Right atrium auricular region (tissue), 2 donors: ENCODE measurements at places on chromosomes 5 and 9. TPM values are rescaled to one million over a fixed set of nuclear protein-coding genes. Genes with fewer than 3 reads are reported as not detected.

DNA sequence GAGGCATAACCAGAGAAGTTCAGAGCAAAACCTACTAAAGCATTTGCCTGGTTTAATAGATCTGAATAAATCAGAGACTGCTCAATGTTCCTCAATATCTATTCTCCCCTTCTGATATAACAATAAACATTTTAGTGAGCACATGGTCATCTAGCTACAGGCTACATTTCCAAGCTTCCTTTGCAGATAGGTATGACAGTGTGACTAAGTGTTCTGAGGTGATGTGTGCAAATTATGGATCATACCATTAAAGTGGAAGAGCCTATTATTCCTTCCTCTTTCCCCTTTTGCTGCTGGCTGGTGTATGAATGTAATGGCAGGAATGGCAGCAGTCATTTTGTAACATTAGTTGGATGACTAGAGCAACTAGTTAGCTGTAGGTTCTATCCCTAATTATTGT, 285.8 kb upstream of the RASA1 start:
- DNase-seq, result no peak

GRCh38 chr9:106869458-106869857, 6.5 kb downstream of the ZNF462 start:
- DNase-seq, result no peak

GRCh38 chr9:94182532-94182931, 76.6 kb upstream of the ZNF169 start:
- no peak for DNase-seq

DNA sequence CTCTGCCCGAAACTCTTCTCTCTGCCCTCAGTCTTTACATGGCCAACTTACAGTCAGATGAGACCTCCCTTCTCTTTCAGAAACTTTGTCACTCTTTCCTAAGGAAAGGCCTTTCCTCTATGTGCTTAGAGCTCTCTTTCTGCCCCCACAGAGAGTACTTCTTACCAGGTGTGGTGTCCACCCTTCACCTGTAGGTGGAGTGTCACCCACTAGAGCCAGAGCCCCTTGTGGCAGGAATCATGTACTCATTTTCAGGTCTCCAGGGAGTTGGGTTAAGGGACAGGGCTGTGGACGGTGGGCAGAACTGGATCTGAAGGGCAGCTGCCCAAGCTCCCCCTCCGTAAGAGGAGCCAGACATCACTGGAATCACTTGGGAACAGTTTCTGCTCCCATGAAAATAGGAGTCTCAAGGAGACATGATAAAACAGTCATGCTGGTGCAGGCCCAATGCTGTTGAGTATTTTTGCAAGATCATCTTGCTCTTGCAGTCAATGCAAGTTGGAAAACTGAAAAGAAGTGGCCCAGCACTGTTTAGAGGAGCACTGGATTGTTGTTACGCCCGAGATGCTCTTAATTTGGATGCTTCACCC, 436.7 kb downstream of the ZSWIM6 start:
- DNase-seq, result no peak

GRCh38 chr9:14317667-14318320, 3.9 kb upstream of the NFIB start:
- no peak for DNase-seq

DNA sequence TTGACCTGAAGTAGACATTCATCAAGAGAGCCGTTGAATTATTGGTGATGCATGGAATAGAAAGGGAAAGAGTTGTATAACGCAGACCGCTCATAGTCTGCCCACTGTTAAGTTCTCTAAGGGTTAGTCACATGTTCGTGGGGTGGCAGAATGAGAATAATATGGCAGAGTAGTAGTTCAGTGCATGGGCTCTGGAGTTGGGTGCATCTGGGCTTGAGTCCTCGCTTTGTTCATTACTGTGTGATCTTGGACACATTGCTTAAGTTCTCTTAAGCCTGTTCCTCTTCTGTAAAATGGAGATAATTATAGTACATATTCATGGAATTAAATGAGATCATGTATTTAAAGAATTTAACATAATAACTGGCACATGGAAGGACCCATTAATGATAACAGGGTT, 23.6 kb downstream of the TNPO1 start:
- no peak for DNase-seq

DNA sequence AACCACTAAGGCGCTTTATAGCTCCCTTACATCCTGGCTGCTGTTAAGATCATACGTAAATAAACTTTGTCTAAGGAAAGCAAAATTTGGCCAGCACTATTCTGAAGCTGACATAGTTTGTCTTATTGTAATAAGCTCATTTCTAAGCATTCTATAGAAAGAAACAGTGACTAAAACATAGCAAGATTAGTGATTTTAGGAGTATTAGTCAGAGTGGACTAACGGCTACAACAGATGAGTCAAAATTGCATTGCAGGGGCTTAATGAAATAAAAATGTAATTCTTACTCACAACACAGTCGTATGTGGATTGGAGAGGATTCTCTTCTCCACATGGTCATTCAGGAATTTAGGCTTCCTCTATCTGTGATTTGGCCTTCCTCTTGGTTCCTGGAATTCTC, 347.6 kb downstream of the GADD45G start:
- DNase-seq, result no peak

- DNase-seq, result no peak
Measured at GRCh38 chr9:106864373-106865143, 1.6 kb downstream of the ZNF462 start.

DNA sequence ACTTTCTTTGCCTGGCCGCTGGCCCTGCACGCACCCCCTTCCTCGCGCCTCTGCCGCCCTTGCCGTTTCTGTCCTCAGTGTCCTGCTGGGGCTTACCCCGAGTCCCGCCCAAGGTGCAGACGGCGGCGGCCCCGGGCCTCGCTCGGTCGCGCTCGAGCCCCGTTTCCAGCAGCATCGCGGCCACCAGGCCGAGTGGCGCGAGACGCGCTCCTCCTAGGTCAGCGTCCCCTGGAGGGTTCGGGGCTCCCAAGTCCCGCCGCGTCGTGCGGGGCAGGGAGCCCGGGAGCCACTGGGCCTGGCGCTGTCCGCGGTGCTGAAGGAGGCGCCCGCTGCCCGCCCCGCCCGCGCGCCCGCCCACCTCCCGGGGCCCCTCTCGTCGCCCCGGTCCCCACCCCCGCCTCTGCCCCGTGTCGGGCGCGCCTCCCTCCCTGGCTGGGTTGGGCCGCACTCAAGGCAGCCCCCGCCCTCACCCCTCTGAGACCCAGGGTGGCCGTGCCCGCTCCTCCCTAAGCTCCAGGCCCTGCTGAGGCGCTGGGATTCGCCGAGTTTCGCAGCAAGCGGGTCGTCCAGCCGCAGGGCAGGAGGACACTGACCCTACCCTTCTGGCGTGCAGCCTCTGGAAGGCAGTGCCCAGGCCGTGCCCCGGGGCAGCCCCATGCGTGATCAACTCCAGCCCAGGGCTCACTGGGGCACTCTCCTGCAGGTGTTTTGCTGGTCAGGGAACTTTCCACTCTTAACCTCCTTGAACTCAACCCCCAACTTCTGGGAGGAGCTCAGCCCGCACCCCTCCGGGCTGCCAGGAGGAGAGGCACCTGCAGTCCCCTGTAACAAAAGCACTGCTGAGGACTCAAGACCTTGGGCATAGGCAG, at the start of gene LHX3:
Gene LHX3, minus strand, starts transcription at position 291 of the 869 bp plus-strand sequence. Its CDS starts 116 bp downstream, at position 175.
- DNase-seq, result no peak

GRCh38 chr9:105385381-105385985, 62.4 kb upstream of the FSD1L start:
- DNase-seq, result no peak

DNA sequence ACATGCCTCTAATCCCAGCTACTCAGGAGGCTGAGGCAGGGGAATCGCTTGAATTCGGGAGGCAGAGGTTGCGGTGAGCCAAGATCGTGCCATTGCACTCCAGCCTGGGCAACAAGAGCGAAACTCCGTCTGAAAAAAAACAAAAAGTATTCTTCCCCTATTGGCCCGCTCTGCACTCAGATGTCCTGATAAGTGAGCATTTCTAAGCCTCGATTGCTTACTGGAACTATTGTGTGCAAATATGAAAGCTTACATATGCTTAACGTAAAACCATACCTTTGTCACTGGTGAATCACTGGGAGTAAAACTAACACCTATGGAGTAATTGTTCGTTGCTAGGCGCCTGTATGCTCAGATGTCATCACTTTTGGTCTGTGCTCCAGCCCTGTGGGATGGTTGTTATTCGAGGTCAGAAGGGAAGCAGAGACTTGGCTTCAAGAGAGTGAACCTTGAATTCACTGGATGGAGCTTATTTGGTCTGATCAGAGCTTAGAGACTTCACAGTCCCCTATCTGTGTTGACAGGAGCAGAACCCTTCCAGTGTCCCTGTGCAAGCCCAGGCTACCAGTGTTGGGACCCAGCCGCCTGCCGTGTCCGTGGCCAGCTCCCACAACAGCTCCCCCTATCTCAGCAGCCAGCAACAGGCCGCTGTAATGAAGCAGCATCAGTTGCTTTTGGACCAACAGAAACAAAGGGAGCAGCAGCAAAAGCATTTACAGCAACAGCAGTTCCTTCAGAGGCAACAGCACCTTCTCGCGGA, 25.3 kb upstream of the LTC4S start:
- no peak for DNase-seq

GRCh38 chr9:137023157-137023556, 4.9 kb downstream of the ABCA2 start:
- DNase-seq, result no peak

DNA sequence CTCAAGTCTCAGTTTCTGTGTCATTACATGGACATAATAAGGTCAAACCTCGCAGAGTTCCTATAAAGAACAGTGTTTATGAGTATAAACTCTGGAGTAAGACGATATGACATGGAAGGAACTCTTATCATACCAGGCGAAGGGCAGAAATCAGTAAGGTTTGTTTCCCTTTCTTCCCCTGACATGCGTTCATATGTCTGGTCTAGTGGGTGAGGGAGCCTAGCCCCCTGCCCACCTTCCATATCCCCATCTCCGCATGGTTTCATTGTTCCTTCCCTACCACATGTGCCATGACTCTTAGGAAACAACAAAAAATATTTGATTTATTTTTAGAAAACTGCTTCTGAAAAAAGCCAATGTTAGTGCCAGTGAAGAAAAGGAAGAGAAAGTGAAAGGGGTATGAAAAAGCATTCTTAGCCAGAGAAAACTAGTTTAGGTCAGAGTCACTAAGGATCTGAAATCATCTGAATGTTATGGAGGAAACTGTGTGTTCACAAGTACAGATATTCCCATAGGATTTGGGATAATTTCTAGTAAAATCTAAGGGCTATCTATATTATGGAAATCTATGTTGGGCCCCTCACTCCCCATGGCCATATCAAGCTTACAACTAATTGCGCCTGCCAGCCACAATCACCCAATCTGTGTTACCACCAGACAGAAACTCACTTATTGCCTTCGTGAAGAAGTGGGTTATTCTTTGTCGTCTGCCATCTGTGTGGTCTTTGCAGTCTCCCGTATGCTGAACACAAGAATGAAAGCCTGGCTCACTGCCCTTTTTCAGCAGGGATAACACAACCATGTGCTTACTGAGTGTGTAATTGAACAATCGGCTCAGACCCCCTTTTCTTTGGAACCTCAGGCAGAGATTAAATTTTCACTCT, 19.9 kb upstream of the HMHB1 start:
- no peak for DNase-seq

- DNase-seq, result no peak
Measured at GRCh38 chr5:68028131-68028727, 187.3 kb upstream of the PIK3R1 start.

DNA sequence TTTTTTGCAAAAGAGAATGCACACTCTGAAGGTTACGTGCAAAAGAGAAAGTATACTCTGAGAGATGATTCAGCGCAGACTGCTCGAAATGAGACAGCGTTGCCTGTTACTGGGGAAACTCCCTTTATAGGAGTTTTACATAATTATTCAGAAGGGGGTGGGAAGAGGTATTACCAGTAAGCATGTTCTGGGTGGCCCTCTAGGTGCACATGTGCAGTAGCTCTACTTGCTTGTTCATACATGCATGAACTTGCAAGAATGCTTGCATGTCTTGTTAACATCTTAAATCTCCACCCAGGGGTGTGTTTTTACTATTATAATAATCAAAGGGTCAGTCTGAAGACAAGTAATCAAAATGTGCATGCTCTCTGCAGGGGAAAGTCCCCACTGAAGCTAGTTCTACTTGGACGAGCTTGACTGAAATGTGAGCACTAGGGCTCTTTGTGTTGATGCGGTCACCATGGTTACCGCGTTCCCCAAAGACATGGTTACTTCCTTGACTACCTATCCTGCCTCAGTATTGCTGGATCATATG, 75.5 kb downstream of the SGCD start:
- no peak for DNase-seq

DNA sequence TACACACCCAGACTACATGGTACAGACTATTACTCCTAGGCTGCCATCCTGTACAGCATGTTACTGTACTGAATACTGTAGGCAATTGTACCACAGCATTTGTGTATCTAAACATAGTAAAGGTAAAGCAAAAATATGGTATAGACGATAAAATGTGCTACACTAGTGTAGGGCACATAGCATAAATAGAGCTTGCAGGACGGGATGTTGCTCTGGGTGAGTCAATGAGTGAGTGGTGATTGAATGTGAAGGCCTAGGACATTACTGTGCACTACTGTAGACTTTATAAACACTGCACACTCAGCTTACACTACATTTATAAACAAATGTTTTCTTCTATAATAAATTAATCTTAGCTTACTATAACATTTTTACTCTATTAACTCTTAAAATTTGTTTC, 25.6 kb downstream of the ANKRD55 start:
- no peak for DNase-seq

DNA sequence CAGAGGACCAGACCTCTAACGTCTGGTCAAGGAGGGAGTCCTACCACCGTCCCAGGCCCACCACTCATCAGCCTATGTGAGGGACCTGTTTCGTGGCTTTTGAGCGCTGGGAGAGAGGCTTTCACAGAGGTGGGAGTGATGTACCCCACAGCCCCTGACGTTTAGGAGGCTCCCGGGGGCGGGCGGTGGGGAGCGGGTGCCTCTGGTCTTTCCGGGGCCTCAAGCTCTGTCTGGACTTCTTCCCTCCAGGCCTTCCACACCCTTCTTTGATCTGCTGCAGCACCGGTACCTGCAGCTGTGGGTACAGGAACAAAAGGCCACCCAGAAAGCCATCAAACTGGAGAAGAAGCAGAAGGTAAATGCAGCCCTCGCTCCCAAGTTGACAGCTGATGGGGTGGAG, 45.1 kb upstream of the BARHL1 start:
- no peak for DNase-seq

GRCh38 chr9:137034039-137034708, 2.3 kb upstream of the FUT7 start:
- no peak for DNase-seq

DNA sequence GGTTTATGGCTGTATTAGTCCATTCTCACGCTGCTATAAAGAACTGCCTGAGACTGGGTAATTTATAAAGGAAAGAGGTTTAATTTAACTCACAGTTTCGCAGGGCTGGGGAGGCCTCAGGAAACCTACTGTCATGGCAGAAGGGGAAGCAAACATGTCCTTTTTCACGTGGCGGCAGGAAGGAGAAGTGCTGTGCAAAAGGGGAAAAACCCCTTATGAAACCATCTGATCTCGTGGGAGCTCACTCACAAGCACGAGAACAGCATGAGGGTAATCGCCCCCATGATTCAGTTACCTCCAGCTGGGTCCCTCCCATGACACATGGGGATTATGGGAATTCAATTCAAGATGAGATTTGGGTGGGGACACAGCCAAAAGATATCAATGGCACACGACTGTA, 13.9 kb downstream of the LRRC70 start:
- DNase-seq, result no peak

- no peak for DNase-seq
Measured at GRCh38 chr9:128099932-128100491, 27.5 kb downstream of the PTGES2 start.

Gene SLC6A18
- not detected for total RNA-seq

Gene TMEM267
- total RNA-seq, result 10.4 TPM

Gene PCDHB7
- total RNA-seq, result 1.0 TPM

Gene PCDHGA7
- total RNA-seq, result 6.1 TPM

Gene MYOZ3
- 2.0 TPM for total RNA-seq

Gene IL3
- total RNA-seq, result not detected

Gene TMEM215
- total RNA-seq, result not detected

Gene ANKRD31
- 0.08 TPM for total RNA-seq
